Activated naive CD8-positive, alpha-beta T cell treated with anti-CD3 and anti-CD28 coated beads, Interleukin-2, amount 10 ng/mL, durations not matched to agents 7 days and 5 days (primary cell): ENCODE measurements at places on chromosomes 3 and 15. TPM values are rescaled to one million over a fixed set of nuclear protein-coding genes. Genes with fewer than 3 reads are reported as not detected.

Gene GPR149
- total RNA-seq: not detected

Gene FBXW12
- total RNA-seq: not detected

Gene PIGZ
- total RNA-seq: 1.4 TPM

Gene MST1R
- 2.9 TPM for total RNA-seq

Gene ROPN1
- total RNA-seq: not detected

Gene WDR93
- total RNA-seq: not detected

Gene RBMS3
- 0.58 TPM for total RNA-seq

Gene C2CD4B
- total RNA-seq: not detected

Gene CACNA1D
- not detected for total RNA-seq

Gene SPINT1
- 7.3 TPM for total RNA-seq

Gene CCDC54
- total RNA-seq: not detected

Gene ROBO1
- 5.4 TPM for total RNA-seq

Gene GOLGA8R
- 28.2 TPM for total RNA-seq

Gene FRMD5
- total RNA-seq: not detected

Gene EPHB1
- total RNA-seq: 0.39 TPM

Gene GOLGA8M
- 7.7 TPM for total RNA-seq

Gene SLC24A1
- 4.9 TPM for total RNA-seq

Gene PAK6
- 0.91 TPM for total RNA-seq

Gene CCDC80
- total RNA-seq: not detected

Gene IL17RC
- total RNA-seq: 0.22 TPM

Gene TUSC7
- total RNA-seq: not detected

Gene LSAMP
- not detected for total RNA-seq

Gene TMCO5A
- not detected for total RNA-seq

Gene GABRB3
- total RNA-seq: not detected

Gene ROBO2
- not detected for total RNA-seq

Gene XCR1
- total RNA-seq: not detected

Gene MFSD1
- total RNA-seq: 26.2 TPM

Gene DNAH12
- 0.30 TPM for total RNA-seq
